ENCODE measurements at places on chromosomes 1 and 21. TPM values are rescaled to one million over a fixed set of nuclear protein-coding genes. Genes with fewer than 3 reads are reported as not detected.

- no peak for DNase-seq
Observed at GRCh38 chr1:156676114-156676819, 940 bp downstream of the NES start.

DNA sequence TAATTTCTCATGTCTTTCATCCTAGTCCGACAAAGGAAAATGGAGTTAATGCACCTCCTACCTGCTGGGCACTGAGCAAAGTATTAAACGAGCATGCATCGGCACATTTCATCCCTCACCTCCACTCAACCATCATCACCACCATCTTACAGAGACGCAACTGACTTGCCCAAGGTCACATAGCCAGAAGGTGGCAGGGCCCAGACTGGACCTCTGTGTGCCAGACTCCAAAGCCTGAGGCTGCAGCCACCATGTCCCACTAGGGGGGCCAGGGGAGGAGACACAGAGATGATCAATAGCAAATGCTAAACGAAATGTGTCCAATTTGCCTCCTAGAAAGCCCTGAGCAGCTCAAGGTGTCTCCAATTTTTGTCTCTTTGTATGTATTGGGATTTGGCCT is 163.7 kb upstream of the EDN2 start:
- DNase-seq, result no peak

DNA sequence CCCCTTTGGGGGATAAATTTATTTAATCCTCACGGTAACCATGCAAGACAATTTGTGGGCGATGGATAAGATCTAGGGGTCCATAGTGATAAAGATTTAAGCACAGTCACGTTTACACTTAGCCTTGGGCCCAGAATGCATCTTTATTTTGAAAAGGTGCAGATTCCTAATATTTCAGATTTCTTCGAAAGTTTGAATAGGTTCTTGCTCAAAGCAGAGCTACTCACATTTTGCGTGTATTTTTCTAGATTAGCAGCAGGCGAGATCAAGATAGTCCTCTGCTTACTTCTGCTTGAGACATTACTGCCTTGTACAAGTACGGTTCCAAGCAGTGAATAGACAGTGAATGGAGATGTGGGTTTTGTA is 647 bp downstream of the TSEN15 start:
- no peak for DNase-seq

DNA sequence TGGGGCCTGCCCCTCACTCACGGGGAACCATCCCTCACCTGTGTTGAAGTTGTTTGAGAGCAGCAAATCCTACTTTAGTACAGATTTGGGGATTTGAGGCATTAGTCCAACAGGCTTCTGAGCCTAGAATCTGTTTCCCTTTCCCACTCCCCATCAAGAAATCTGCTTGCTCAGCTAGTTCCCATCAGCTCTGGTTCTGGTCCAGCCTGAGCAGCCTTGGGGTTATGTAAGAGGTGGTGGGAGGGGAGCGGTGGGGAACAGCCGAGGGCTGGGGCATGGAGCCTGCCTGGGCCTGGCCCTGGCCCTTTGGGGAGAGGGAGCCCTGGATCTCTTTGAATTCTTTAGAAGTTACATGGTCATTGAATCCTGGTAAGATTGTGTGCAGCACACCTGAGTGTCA is 4.1 kb downstream of the GSTM5 start:
- no peak for DNase-seq

DNA sequence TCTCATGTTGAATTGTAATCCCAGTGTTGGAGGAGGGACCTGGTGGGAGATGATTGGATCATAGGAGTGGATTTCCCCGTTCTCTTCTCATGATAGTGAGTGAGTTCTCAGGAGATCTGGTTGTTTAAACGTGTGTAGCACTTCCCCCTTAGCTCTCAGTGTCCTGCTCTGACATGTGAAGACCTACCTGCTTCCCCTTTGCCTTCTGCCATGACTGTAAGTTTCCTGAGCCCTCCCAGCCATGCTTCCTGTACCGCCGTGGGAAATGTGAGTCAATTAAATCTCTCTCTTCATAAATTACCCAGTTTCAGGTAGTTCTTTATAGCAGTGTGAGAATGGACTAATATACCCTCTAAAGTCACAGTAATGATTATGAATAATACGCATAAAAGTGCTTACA is 248.4 kb upstream of the LRRC7 start:
- DNase-seq, result no peak

DNA sequence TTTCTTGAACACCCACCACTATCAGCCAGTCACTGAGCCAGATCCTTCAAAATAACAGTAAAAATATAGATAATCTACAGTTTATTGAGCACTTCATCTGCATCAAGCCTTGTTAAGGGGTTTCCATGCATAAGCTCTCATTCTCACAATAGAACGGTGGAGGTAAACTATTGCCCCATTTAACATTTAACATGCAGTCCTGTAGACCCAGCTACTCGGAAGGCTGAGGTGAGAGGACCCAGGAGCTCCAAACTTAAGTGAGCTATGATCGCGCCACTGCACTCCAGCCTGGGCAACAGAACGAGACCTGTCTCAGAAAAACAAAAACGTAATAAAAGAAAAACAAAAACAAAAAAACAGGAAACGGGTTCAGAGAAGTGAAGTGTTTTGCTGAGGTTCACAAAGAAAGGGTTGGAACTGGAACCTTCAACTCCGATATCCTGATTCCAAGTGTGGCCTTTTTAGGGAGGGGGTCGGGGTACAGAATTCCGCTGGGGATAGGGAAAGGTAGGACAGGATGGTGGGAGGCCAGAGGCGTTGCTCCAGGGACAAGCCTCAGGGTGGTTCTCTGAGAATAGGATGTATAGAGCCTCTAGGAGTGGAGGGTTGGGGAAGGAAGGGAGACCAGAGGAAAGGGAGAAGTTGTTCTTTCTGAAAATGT is 11.6 kb upstream of the SESN2 start:
- DNase-seq, result no peak

DNA sequence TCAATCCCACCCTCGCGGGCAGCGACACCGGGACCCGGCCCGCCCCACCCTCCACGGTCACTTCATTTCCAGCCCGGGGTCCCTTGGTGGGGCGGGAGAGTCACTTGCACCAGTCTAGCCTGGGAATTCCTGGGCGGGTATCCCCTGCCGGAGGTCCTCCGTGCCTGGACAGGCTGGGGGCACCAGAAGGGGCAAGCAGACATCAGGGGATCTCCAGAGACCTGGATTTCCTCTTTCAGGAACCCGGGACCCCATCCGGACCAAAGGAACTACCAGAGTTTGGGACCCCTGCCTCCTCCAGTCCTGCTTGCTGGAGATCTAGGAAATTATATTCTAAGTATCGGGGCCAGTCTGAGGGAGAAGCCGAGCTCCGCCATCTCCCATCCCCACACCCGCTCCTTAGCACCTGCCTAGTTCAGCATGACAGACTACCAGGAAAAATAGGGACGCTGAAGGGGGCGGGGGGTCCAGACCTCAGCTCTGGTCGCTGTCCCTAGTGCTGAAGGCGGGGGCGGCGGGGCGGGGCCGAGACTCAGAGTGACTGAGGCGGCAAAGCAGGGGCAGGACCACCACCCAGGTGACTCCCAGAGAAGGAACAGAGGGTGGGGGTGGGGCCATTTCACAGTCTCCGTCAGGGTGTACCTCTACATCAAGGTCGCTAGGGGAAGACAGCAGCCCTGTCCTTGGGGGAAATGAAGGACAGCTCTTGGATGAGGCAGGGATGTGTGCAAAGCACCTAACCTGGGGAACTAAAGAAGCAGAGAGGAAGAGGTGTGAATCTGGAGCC is 832 bp downstream of the HCN3 start:
- no peak for DNase-seq

- DNase-seq, result no peak
Observed at GRCh38 chr1:6434186-6434585, 9.6 kb downstream of the ESPN start.

DNA sequence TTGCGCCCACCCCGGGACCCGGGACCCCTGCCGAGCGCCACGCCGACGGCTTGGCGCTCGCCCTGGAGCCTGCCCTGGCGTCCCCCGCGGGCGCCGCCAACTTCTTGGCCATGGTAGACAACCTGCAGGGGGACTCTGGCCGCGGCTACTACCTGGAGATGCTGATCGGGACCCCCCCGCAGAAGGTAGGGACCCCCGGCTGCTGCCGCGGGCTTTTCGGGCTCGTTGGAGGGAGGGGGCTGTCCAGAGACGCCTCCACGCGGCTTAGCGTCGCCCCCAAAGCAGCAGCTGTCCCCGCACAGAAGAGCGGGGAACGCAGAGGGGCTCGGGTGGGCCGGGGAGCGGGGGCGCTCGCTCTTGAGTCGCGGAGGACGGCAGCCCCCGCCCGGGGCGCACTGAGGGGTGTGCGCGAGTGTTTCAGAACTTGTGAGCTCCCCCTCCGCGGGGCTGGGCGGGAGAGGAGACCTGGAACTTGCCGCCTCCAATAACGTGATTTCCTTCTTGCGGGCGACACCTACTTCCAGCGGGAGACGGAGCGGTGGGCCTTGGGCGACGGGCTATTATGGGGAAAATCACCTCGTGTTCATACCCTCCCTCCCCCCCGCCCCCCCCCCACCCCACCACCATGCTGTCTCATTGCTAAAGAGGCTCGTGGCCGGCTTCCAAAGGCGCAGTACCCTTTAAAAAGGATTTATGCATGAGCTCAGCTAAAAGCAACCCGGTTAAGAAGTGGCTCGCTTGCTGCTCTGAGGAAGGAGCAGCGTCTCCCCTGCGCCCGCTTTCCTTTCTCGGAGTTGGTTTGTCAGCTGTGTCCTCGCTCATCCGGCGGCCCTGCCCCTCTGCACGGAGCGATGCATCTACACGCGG is 664 bp downstream of the BACE2 start:
- DNase-seq, result no peak

GRCh38 chr1:20896826-20897225 is 109.7 kb upstream of the HP1BP3 start:
- DNase-seq, result no peak

GRCh38 chr1:172109359-172109758 is 268.1 kb downstream of the DNM3 start:
- no peak for DNase-seq

- no peak for DNase-seq
Observed at GRCh38 chr1:196466166-196466565, 142.1 kb downstream of the KCNT2 start.

- no peak for DNase-seq
Observed at GRCh38 chr1:75582725-75583261, 28.1 kb downstream of the SLC44A5 start.

The FBXO2 gene
- not detected for polyA plus RNA-seq

The IL12RB2 gene
- 0.80 TPM for polyA plus RNA-seq

The KRTAP19-4 gene
- not detected for polyA plus RNA-seq

Measured in GM12878 (cell line).